ENCODE measurements at places on chromosomes 13 and 19.

DNA sequence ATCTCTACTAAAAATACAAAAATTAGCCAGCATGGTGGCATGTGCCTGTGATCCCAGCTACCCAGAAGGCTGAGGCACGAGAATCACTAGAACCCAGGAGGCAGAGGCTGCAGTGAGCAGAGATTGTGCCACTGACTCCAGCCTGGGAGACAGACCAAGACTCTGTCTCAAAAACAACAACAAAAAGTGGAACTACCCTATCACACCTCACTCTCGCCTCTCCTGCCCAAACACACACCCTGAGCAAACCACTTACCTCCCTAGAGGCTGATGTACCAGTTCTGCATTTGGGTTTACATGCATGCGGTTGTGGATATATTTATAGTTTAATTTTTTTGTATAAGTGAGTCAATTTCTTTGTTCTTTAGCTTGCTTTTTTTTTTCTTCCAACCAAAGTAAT is 7.7 kb upstream of the PTOV1 start:
- DNase-seq, result no peak

DNA sequence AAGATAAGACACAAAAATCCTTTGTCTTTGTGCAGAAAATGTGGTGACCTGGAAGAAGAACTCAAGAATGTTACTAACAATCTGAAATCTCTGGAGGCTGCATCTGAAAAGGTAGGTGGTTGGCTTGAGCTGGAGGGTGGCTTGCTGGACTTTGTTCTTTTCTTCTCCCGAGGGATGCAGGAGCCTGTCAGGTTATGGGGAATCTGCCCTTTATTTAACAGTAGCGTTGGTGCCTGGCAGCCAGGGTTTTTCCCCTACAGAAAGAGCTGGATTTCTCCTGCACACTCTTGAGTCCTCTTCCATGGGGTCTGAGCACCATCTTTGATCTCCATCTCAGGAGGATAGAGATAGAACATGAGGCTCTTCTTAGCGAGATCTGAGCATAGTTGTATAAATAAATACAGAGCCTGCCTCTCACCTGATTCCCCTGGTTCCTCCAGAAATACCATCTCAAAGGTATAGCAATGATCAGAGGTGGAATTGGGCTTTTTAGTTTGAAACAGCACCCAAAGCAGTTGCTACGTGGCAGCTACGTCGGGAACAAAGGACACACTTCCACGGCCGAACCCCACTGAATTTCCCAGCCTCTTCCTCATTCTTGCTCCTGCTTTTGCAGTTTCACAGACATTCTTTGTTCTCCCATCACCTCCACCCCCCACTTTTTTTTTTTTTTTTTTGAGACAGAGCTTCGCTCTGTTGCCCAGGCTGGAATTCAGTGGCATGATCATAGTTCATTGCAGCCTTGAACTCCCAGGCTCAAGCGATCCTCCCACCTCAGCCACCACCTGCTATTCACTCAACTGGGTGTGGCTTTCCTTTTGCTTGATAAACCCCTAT is 12.9 kb downstream of the TPM4 start:
- no peak for DNase-seq

DNA sequence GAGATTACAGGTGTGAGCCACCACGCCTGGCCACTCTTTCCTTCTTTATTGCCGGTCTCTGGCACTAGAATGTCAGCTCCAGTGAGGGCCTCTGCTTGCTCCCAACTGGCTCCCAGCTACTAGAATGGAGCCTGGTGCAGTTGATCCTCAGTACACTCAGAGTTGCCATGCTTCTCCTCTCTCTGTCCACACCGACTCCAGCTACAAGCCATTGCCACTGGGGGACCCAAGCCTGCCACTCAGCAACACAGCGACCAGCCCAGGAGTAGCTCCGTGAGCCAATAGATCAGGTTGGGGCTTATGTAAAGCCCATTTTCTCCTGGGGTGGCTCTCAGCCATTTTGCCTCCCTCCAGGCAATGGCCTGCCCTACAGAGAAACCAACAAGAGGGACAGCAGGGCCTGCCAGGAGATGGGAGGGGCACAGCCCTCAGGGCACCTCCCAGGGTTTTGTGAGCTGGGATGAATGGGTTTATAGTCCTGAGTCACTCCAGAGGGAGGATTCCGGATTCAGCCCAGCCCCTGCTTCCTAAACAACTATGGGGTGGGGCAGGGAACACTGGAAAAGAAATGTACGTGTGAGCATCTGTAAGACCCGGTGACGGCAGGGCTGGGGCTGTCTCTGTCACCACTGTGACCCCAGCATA is 36.5 kb downstream of the OPA3 start:
- DNase-seq, result no peak

- no peak for DNase-seq
Observed at GRCh38 chr19:50924586-50924985, 13.4 kb upstream of the KLK4 start.

GRCh38 chr13:78326633-78327032 is 276.7 kb downstream of the POU4F1 start:
- no peak for DNase-seq

DNA sequence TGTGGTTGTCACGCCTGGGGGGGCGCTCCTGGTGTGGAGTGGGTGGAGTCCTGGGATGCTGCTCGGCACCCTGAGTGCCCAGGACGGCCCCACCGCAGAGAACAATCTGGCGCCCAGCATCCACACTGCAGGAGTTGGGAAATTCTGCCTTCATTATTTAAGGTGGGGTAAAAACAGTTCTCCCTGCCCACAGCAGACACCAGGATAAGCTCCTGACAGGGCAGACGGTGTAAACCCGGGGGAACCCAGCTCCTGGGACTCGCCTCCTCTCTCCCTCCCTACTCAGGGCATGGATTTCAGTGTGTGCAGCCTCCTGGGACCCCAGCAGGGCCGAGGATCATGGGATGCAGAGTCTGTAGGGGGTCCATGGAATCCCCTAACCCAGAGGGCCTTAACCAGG is 7.7 kb upstream of the WDR18 start:
- DNase-seq, result no peak

DNA sequence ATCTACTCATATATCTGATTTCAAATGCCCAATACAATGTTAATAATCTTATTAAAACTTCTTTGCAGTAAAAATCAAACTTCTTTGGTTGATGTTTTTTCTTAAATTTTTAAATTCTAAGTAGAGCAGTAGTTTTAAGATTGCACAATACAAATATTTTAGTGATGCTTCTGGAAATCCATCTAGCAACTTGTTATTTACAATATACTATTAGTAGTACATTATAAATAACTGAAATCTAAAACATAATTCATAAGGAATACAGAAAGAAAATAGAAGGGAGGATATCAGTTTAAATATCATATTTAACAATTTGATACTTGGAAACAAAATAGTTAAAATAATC is 569.7 kb downstream of the PCDH9 start:
- DNase-seq, result no peak

GRCh38 chr13:109998684-109999533 is 212.5 kb upstream of the IRS2 start:
- no peak for DNase-seq

DNA sequence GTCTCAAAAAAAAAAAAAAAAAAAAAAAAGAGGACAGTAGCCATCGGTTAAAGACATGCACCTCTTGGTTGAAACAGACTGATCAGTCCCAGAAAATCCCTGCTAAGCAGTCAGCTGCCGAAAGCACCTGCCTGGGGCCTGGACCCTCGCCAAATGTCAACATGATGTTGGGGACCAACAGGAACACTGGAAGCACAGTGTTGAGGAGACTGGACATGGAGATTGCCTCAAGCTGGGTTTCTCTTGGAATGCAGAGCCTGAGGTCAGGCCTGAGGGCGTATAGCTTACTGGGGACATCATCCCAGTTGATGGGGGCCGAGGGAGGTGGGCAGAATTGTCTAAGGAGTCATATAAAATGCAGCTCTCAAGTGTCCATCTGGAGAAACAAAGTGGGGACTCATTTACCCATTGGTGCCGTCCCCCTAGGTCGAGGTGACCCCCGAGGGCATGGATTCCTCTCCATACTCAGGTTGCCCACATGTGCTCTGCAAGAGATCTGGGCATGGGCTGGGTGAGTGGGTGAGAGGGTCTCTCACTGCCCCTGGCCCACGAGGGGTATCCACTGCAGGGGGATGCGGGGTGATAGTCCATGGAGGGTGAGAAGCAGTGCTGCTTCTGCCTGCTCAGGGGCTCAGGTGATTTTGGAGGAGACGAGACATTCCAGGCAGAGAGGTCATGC is 164.5 kb downstream of the URI1 start:
- no peak for DNase-seq

DNA sequence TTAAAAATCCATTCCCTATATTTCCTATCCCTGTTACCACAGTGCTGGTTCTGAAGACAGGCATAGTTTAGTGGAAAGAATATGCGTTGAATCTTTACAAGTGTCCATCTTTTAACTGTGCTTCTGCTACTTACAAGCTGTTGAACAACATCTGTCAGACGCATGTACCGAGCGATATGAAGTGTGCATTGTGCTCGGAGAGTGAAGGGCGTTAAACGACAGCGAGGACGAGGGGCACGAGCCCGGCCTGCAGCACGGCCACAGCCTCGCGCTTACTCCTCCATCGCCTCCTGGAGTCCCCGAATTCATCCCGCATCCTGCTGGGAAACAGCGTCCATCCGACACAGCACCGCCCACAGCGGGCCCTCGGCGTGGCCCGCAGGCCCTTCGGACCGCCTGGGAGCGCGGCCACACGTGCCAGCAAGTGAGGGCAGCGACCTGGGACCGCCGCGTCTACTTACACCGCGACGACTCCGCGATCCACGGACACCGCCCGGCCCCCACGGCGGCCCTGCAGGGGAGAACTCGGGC is 514 bp downstream of the PCID2 start:
- DNase-seq, result no peak

GRCh38 chr13:105805892-105806627 is 729.4 kb downstream of the EFNB2 start:
- no peak for DNase-seq

GRCh38 chr13:110400786-110401533 is 93.9 kb downstream of the COL4A2 start:
- DNase-seq, result no peak

DNA sequence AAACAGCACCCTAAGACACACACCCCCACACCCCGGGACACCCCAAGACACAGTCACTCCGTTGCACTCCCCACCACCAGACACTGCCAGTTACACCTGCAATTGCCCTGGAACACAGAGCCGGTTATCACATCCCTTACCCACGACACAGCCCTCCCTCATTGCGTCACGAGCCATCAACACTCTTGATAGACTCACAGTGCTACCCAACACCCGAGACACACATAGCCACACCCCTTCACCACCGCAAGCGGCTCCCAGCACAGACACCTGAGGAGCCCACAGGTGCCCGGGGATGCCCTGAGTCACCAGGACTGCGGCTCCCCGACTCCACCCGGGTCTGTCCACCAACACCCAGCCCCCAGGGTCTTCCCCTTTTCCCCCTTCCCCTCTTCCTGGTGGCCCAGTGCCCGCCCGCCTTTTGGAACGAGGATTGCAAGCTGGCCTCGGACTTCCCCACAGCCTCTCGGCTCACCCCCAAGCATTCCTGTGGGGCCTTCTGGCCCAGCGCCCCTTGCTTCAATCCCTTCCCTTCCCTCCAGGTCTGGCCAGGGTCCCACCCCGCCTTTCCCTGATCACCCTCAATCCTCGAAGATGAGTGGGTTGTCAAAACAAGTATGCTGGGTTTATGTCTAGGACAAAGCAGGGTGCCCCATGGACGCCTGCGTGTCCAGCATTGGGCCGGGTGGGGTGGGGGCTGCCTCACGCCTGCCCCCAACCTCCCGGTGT is 1.7 kb upstream of the PTGER1 start:
- no peak for DNase-seq

- no peak for DNase-seq
Observed at GRCh38 chr19:5083547-5083965, 114.6 kb downstream of the KDM4B start.

- DNase-seq, result no peak
Observed at GRCh38 chr13:111947026-111947810, 119.7 kb upstream of the SOX1 start.

DNA sequence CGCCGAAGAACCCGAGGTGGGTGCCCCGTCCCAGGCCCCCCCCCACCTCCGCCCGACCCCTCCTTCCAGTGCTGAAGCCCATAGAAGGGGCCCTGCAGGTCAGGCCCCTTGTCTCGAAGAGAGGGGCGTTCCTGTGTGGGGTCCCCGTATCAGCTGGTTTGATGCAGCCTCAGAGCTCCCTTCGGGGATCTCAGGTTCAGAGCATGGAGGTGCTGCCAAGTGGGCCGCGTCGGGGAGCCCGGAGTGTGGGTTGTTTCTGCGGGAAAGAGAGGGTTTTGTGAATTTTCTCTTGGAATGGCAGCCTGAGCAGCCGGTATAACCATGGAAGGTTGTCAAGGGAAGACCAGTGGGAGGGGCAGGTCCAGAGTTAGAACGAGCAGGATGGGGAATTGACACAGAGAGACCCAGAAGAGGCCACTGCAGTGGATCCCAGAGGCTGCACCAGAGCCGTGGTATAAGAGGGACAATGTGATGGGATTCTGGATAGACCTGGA is 384 bp downstream of the TRAPPC2B start:
- DNase-seq, result no peak

DNA sequence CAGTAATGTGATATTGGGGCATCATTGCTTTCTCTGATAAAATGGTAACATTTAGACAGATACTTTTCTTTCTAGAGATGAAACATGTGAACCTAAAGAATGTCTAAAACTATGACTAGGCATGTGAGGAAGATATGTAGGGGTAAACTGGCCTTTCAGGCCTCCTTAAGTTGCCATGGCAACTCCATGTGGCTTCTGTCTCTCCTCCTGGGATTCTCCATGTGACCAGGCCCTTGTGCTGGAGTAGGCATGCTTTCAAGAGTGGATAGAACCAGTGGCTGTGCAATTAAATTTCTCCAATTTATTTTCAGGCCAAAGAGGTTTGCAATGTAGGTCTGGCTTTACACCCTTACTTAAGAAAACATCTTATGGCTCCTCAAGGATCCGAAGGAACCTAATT is 130.8 kb downstream of the OLFM4 start:
- DNase-seq, result no peak

DNA sequence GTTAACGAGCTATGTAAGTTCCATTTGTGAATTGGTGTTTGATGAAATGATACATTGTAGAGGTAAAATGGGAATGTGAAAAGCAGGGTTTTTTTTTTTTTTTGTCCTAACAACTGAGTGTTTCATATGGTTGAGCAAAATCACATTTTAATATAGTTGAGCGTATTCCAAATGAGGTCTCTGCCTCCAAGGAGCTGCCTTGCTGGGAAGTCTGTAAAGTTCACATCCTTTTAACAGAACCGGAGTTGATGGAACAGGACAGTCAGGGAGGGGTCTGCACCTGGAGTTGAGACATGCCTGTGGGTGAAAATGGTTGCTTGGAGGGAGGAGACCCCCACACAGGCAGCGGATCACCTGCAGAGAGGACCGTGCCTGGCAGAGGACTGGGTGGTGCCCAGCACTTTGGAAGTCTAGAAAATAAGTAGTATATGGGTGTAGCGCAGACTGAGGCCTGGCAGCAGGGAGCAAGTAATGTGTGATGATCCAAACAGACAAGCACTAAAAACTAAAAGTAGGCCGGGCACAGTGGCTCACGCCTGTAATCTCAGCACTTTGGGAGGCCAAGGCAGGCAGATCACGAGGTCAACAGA is 75.2 kb upstream of the UBAC2 start:
- DNase-seq, result no peak

- no peak for DNase-seq
Observed at GRCh38 chr19:2070436-2070827, 19.4 kb upstream of the MKNK2 start.

- no peak for DNase-seq
Observed at GRCh38 chr13:53953183-53953582, 924.6 kb downstream of the OLFM4 start.

Data from activated CD8-positive, alpha-beta memory T cell treated with anti-CD3 and anti-CD28 coated beads for 1 hour (primary cell).